Activated naive CD8-positive, alpha-beta T cell treated with anti-CD3 and anti-CD28 coated beads for 36 hours (primary cell): ENCODE measurements at places on chromosomes 7 and 10. TPM values are rescaled to one million over a fixed set of nuclear protein-coding genes. Genes with fewer than 3 reads are reported as not detected.
A peak's percentile ranks its signal among the peaks of the same experiment; 100 is the strongest.

- DNase-seq = peak; percentile 16
Observed at GRCh38 chr10:4708123-4708759, 117.8 kb upstream of the AKR1E2 start.

- DNase-seq = peak; percentile 17
Observed at GRCh38 chr7:138630059-138630610, 71.0 kb downstream of the SVOPL start.

- DNase-seq = no peak
Observed at GRCh38 chr10:118444069-118444468, 101.9 kb upstream of the FAM204A start.

The TMEM176B gene
- total RNA-seq = not detected

The PLAU gene
- total RNA-seq = 0.12 TPM
